ENCODE measurements at places on chromosomes 2 and 18. TPM values are rescaled to one million over a fixed set of nuclear protein-coding genes. Genes with fewer than 3 reads are reported as not detected.
A peak's percentile ranks its signal among the peaks of the same experiment; 100 is the strongest.

DNA sequence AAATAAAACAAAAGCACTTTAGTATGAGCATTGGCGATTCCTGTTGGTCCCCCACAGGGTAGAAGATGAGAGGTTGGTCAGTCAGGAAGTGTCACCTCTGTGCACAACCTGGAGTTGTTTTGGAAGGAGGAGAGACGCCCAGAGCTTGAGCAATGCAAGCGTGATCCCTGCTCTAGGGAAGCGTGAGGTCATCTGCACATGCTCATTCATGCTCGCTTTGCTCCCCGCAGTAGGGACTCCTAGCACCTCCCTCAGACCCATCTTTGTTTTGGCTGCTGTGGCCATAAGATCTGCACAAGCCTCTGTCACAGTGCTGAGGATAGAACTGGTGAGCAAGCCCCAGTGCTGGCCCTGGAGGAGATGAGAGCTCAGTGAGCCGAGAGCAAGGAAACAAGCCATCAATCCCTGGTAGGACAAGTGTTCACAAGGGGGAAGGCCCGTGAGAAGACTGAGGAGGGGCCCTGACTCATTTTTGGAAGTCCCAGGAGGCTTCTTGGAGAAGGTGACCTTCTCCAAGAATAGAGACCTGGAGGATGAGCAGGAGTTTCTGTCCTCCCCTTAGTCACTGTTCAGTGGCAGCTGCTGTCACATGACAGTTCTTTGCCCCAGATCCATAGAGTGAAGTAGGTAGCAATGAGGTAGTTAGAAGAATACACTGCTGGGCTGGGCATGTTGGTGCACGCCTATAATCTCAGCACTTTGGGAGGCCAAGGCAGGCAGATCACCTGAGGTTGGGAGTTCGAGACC is 13.3 kb upstream of the ATP8B1 start:
- H3K27ac ChIP-seq = no peak overlapping the region
- DNase-seq = no peak
- peaks cover 4% of the 10 kb centered on the region for H3K4me1 ChIP-seq
- no peaks in the 10 kb centered on the region for H3K36me3 ChIP-seq
- no peaks in the 10 kb centered on the region for H3K27me3 ChIP-seq
- H3K4me3 ChIP-seq = no peak overlapping the region

DNA sequence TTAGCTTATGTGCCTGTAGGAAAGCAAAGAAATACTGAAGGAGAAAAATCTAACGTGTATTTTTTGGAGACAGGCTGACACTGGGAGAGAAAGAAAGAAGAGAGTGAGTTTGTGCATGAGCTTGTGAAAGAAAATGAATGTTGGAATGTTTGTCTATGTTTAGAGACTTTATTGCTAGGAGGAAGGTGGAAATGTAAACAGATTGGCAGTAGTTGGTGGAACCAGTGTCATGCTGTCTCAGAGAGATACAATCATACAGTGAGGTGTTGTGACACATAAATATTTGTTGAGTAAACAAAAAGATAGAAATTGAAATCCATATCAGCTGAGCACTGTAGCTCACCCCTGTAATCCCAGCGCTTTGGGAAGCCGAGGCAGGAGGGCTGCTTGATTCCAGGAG is 222.2 kb upstream of the MEIS1 start:
- no peaks in the 10 kb centered on the region for H3K4me1 ChIP-seq
- no peak overlapping the region for H3K4me3 ChIP-seq
- H3K27ac ChIP-seq = no peak overlapping the region

DNA sequence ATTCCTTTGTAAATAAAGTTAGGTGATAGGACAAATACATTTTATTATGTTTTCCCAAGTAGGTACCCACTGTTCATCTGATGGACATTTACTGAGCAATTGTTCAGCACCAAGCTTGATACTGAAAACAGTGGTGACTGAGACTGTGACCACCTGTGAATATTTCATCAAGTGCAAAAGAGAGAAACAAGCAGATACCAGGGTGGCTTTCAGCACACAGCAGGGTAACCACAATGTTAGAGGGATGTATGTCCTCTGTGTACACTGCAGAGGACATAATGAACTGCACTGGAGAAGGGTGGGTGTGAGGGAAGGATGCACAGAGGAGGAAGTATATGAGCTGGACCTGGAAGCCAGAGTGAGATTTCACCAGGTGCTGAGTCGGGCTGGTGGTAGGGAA is 411.8 kb downstream of the RAD51AP2 start:
- H3K4me1 ChIP-seq = no peaks in the 10 kb centered on the region
- H3K27ac ChIP-seq = no peak overlapping the region
- no peak overlapping the region for H3K4me3 ChIP-seq
- H3K27me3 ChIP-seq = no peaks in the 10 kb centered on the region

GRCh38 chr2:164213916-164214315 is 407.4 kb downstream of the GRB14 start:
- no peaks in the 10 kb centered on the region for H3K4me1 ChIP-seq
- no peaks in the 10 kb centered on the region for H3K36me3 ChIP-seq
- no peak for DNase-seq
- H3K4me3 ChIP-seq = no peak overlapping the region
- no peaks in the 10 kb centered on the region for H3K27me3 ChIP-seq
- no peak overlapping the region for H3K27ac ChIP-seq

- no peaks in the 10 kb centered on the region for H3K36me3 ChIP-seq
- no peak for DNase-seq
- no peaks in the 10 kb centered on the region for H3K4me1 ChIP-seq
- no peak overlapping the region for H3K27ac ChIP-seq
- no peaks in the 10 kb centered on the region for H3K27me3 ChIP-seq
These were observed 866.2 kb downstream of the CCDC85A start for GRCh38 chr2:57050007-57050406.

DNA sequence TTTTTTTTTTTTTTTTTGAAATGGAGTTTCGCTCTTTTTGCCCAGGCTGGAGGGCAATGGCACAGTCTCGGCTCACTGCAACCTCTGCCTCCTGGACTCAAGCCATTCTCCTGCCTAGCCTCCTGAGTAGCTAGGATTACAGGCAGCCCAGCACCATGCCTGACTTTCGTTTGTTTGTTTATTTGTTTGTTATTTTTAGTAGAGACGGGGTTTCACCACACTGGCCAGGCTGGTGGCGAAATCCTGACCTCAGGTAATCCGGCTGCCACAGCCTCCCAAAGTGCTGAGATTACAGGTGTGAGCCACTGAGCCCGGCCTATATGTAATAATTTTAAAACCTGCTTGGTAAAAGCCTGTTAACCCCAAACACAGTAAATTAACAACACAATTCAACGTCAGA is 435.7 kb downstream of the LRRTM4 start:
- no peaks in the 10 kb centered on the region for H3K27me3 ChIP-seq
- DNase-seq = no peak

The TWSG1 gene
- 37.6 TPM for total RNA-seq

DNA sequence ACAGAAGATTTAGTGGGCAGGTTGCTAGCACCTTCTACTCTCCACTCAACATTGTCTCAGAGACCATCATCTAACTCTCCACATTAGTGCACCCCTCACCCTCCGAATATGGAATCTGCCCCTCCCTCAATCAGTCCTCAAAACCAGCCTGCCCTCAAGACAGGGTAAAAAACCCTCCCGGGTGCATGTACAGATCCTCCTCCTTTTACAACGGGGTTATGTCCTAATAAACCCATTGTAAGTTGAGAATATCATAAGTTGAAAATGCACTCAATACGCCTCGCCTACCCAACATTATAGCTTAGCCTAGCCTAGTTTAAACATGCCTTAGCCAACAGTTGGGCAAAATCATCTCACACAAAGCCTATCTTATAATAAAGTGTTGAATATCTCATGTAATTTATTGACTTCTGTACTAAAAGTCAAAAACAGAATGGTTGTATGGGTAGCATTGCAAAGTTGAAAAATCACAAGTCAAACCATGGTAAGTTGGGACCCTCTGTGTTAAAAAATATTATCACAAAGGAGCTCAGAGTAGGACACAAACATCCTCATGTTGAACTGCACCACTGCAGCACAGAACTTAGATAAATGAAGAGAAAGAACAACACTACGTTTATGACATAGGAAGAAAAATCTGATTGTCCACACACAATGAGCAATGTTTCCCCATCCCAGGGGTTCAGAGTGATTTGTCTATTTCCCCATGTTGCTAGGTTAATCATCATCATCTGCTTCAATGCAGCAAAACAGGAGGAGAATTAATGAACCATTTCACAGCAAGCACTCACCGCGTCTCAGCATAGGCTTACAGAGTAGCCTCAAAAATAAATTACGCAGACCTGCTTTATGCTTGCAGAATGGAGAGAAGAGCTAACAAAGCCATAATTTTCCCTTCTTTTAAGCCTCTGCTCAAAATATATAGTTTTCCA is 184.1 kb upstream of the ARL4C start:
- no peaks in the 10 kb centered on the region for H3K27me3 ChIP-seq
- no peak overlapping the region for H3K27ac ChIP-seq
- H3K36me3 ChIP-seq = no peaks in the 10 kb centered on the region
- H3K4me1 ChIP-seq = peaks cover 7% of the 10 kb centered on the region
- no peak for DNase-seq
- H3K4me3 ChIP-seq = no peak overlapping the region

- H3K4me3 ChIP-seq = peak overlapping the region; percentile 95
- no peaks in the 10 kb centered on the region for H3K27me3 ChIP-seq
- peak overlapping the region; percentile 91 for H3K27ac ChIP-seq
- peaks cover 25% of the 10 kb centered on the region for H3K36me3 ChIP-seq
- H3K4me1 ChIP-seq = peaks cover 18% of the 10 kb centered on the region
- DNase-seq = no peak
These were observed 1.1 kb downstream of the LMAN1 start for GRCh38 chr18:59357928-59358327.

GRCh38 chr18:30106356-30106755 is 936.2 kb downstream of the DSC3 start:
- H3K27me3 ChIP-seq = no peaks in the 10 kb centered on the region
- no peak overlapping the region for H3K27ac ChIP-seq
- DNase-seq = no peak

DNA sequence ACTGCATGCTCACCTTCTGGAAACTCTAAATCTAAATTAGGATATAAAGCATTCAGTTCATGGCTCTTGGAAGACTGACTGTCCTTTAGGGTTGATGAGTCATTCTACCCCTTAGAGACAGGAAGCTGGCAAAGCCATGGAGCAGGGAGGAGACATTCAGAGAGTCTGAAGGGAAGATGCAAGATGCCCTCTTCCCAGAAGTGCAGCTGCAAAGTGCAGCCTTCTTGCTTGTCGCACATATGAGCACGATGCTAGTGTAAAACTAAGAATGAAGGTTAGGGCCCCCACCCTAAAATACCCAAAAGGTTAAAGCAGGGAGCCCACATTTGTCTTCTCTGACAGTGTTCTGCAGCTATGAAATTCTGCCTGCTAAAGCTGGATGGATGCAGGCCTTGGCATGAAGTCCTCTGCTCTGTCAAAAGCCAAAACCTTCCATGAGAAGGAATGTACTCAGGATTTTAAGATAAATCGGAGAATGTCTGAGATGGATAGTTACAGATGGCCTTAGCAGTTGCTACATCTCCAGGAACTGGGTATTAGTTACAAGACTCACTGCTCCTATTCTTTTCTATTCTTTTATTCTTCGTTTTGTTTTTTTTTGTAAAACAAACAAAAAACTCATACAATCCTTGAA is 89.7 kb downstream of the POLE4 start:
- H3K36me3 ChIP-seq = no peaks in the 10 kb centered on the region
- no peak overlapping the region for H3K27ac ChIP-seq
- no peak for DNase-seq
- no peak overlapping the region for H3K4me3 ChIP-seq

The LRPPRC gene
- total RNA-seq = 56.1 TPM

The AKAIN1 gene
- not detected for total RNA-seq

DNA sequence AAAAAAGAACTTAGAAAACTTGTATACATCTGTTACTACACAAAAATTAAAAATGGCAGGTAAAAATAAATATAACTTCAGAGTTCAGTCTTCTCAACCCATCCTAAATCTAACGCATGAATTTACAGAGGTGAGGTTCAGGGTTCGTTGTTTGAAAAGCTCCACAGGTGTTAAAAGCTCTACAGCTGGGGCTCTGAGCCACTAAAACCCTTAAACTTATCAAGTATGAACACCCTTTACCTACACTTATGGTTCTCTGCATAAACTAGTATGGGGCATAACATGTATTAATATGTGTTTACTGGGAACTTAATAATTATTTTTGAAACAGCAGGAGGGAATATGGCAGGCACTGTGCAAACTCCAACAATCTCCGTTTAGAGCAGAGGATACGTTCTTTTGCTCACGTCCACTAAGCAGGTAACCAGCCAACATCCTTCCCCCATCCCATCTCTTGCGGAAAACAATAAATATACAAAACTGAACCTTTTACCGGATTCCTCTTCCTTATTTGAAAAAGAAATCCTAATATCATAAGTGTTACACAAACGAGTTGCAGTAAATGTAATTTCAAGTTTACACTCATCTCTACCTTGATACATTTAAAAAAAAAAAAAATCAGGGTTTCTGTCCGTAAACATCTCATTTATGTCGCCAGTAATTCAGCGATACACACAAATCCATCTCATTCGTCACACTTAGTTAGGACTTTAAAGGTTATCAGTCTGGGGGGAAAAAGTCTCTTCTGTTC is 1.3 kb downstream of the PIAS2 start:
- H3K4me1 ChIP-seq = peaks cover 13% of the 10 kb centered on the region
- no peak overlapping the region for H3K27ac ChIP-seq
- DNase-seq = no peak
- H3K27me3 ChIP-seq = no peaks in the 10 kb centered on the region
- H3K4me3 ChIP-seq = peak overlapping the region; percentile 77
- H3K36me3 ChIP-seq = no peaks in the 10 kb centered on the region

- no peak overlapping the region for H3K27ac ChIP-seq
- no peaks in the 10 kb centered on the region for H3K4me1 ChIP-seq
- H3K36me3 ChIP-seq = no peaks in the 10 kb centered on the region
- no peak for DNase-seq
These were observed 54.3 kb upstream of the AGPS start for GRCh38 chr2:177338177-177338721.

DNA sequence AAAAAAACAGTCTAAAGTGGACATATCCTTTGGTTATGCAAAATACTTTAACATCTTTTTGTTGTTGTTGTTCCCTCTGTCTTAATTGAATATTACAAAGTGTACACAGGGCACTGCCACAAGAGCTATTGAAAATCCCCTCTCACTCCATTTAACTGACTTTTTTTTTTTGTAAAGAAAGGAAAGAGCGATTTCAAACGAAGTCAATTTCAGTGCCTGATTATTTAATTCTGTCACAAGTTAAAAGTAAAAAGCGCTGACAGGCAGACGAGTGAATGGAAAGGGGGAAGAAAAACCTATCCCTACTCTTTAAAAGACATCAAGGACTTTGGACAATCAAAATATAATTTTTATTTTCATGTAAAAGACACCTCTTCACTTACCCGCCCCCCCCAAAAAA is 1.9 kb downstream of the FIGN start:
- H3K27ac ChIP-seq = peak overlapping the region; percentile 63
- H3K36me3 ChIP-seq = no peaks in the 10 kb centered on the region
- peak overlapping the region; percentile 66 for H3K4me3 ChIP-seq
- H3K27me3 ChIP-seq = no peaks in the 10 kb centered on the region

GRCh38 chr2:19855542-19856431 is 46.0 kb downstream of the TTC32 start:
- no peak overlapping the region for H3K4me3 ChIP-seq
- DNase-seq = no peak
- no peaks in the 10 kb centered on the region for H3K27me3 ChIP-seq
- H3K27ac ChIP-seq = no peak overlapping the region

GRCh38 chr2:197576631-197577030 is 60.8 kb downstream of the MOB4 start:
- no peak for DNase-seq
- H3K27me3 ChIP-seq = no peaks in the 10 kb centered on the region
- no peak overlapping the region for H3K27ac ChIP-seq
- no peaks in the 10 kb centered on the region for H3K36me3 ChIP-seq
- no peak overlapping the region for H3K4me3 ChIP-seq
- H3K4me1 ChIP-seq = no peaks in the 10 kb centered on the region

The VPS4B gene
- total RNA-seq = 58.7 TPM

All from upper lobe of right lung (tissue), 1 donor.